ENCODE measurements at places on chromosomes 5 and 9.

DNA sequence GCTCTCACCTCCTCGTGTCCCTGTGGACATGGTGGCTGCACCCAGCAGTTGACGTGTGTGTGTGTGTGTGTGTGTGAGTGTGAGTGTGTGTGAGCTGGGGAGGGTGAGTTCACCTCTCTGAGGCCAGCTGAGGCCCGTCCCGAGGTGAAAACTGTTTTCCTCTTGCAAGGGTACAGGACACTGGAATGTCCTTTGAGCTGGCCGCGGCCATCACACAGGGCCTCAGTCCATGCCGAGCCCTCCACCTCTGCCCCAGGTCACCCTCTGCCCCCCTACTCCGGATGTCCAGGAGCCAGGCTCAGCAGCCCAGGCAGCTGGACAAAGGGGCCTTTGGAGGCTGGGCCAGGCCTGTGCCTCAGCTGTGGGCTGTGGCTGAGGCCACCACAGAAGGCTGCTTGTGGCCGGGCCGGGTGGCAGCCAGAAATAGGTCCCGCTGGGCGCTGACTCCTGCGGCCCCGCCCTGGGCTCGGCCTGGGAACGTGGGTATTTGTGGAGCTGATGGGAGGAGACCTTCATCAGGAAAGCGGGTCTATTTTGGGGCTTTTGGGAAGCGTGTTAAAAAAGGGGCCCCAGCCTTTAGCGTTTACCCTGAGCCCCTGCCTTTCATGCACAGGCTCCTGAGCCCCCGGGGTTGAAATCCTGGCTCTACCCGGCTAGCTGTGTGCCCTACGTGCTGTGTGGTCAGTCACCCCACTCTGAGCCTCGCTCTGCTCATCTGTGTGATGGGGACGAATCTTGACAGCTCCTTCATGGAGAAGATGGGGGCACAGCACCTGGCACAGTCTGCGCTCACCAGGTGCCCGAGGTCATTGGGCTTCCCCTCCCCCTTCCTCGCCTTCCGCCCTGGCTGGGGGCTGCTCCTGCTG, 75.1 kb upstream of the IER5L start:
- no peak for DNase-seq

- DNase-seq: no peak
Observed at GRCh38 chr5:89301321-89302025, 418.5 kb upstream of the MEF2C start.

GRCh38 chr9:133967024-133967741, 24.9 kb downstream of the VAV2 start:
- DNase-seq: no peak

DNA sequence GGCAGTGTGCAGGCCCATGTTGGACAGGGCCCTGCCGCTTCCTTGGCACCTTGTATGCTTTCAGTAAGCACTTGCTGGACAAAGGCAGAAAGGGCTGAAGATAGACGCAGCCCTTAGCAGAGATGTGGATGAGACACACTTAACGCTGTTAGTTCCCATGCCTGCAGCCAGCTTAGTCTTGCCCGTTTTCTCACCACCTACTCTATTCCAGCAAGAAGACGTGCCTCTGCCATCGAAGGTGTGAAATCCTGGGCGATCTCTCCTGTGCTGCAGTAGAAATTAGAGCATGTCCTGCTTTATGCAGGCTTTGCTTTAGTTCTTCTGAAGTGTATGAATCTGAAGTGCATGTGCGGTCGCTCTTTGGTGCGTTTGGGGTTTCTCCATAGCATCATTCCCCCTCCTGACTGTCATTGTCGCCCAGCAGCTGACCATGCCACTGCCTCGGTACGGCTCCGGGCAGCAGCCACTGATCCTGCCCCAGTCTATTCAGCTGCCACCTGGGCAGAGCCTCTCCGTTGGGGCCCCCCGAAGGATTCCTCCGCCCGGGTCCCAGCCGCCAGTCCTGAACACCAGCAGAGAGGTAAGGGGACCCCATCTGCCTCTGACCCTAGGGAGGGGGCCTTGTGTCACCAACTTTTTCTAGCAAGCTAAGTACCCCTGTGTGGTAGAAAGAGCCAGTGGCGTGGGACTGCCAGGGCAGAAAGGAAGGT, 11.6 kb upstream of the POMT1 start:
- DNase-seq: no peak

DNA sequence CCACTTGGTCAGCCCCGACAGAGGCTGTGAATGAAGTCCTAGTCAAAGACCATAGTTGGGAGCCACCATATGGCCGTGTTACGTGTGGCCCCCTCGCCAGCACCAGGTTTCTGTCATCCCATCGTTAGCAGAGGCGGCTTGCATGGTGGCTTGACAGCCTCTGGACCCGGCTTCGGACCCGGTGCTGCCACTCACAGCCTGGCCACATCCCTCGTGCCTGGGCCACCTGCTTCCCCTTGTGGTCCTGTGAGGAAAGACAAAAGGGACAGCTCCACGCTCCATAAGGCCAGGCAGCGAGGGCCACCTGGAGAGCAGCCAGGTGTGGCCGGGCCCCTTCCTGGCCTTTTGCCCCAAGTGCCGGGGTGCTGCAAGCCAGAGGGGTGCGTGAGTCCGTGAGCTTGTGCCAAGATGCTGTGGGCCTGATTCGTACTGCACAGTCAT, 6.2 kb downstream of the NKD2 start:
- DNase-seq: no peak

- DNase-seq: no peak
Observed at GRCh38 chr5:95907067-95907705, 54.5 kb downstream of the ELL2 start.

GRCh38 chr9:114914139-114914538, 16.3 kb downstream of the TNFSF8 start:
- DNase-seq: no peak

GRCh38 chr9:95822583-95823431, 52.7 kb upstream of the ERCC6L2 start:
- DNase-seq: peak; percentile 36

DNA sequence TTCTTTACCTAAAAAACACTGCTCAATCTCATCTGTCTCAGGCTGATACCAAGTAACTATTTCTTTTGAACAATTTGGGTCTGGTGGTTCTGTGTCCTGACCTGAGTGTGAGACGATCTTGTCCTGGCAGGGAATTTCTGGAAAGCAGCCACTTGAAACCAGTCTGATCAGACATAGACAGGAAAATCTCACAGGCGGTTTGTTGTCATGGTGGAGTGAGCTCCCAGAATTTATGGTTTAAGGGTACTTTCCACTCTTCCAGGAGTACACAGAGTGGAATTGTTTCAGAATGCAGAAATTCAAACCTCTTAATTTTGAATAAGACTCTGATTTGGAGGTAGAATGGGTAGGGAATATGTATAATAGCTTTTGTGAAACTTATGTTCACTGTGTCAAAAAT, 268.2 kb downstream of the ISL1 start:
- DNase-seq: no peak

- no peak for DNase-seq
Observed at GRCh38 chr5:160451281-160451680, 29.6 kb downstream of the PTTG1 start.
